IPS DF 19.7 (cell line): ENCODE measurements at places on chromosomes 12 and 14.
A peak's percentile ranks its signal among the peaks of the same experiment; 100 is the strongest.

- no peak for DNase-seq
These were observed 41.8 kb upstream of the SMUG1 start for GRCh38 chr12:54230555-54230954.

DNA sequence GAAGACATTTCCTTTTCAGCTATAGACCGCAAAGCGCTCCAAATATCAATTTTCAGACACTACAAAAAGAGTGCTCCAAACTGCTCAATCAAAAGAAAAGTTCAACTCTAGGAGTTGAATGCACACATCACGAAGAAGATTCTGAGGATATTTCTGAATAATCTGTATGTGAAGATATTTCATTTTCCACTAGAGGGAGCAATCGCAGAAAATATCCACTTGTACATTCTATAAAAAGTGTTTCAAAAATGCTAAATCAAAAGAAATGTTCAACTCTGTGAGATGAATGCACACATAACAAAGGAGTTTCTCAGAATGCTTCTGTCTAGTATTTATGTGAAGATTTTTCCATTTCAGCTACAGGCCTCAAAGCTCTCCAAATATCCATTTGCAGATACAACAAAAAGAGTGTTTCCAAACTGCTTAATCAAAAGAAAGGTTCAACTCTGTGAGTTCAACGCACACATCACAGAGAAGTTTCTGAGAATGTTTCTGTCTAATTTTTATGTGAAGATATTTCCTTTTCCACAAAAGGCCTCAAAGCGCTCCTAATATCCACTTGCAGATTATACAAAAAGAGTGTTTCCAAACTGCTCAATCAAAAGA, 643.8 kb upstream of the ALG10B start:
- no peak for DNase-seq

DNA sequence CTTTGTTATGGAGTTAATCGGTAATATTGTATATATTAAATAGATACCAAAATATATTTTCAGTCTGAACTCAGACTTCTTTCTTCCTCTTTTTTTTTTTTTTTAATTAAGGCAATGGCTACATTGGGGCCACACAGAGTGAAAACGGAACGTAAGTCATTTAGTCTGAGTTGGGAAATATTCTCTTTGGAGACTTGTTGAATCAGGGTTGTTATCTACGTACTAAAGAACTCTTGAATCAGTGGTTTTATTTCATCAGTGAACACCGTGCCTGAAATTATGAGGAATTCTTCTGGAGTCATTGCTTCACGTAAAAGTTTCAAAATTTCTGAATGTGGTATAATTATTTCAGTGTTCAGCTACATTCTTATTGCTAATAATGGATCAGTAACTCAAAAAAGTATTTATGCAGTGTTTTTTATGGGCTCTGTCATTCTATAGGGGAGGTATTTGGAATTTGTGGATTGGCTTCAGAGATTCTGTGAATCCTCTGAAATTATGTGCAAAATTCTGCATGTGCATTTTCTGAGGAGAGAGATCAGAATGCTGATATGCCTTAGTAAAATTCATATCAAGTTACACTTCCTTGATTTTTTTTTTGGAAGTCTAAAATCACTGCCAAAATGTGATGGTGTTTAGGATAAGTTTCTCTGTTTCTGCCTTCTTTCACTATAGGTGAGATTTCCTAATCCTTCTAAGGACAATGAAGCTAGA, 39.6 kb downstream of the BRMS1L start:
- DNase-seq, result no peak

- no peak for DNase-seq
These were observed 91.4 kb upstream of the CPM start for GRCh38 chr12:69024413-69024812.

DNA sequence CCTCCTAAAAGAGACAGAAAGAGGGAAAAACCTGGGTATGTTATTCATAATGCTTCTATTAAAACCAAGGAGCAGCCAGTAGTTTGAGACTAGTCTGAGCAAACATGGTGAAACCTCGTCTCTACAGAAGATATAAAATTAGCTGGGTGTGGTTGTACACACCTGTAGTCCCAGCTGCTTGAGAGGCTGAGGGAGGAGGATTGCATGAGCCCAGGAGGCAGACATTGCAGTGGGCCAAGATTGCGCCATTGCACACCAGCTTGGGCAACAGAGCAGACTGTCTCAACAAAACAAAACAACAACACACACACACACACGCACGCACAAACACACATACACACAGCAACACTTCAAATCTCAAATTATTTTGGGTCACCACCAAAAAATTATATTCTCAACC, 27.8 kb downstream of the HECTD4 start:
- DNase-seq, result no peak

DNA sequence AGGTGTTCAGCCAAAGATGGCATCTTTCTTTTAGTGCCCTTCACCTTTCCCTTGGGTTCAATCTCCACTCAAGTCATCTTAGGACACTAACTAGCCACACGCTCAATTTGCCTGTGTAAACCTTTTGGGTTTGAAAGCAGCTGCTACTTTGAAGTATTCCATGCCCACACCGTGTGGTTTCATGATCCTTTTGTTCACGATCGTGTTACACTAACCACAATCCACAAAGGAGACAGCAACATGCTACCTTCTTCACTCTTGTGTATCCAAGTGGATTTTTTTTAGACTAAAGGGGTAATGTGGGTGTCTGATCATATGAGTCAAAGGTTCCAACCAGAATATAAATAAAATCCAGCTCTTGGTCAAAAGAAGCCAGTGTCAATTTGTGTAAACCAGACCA, 122.7 kb upstream of the FAR2 start:
- no peak for DNase-seq

DNA sequence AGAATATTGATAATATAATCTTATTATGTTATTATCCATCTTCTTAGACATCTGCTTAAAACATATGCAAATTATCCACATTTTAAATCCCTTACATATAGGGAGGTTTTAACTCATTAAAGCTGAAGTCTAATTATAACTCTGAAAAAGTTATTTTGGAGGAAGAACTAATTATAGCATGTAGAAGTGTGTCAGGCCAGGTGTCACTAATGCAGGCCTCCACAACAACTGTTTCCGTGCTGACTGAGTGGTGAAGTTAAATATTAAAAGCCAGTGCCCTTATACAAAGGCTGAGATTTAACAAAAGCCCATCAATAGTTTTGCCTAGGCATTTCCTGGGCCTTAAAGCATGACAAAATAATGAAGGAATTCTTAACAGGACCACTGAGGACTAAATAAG, 157.4 kb downstream of the LRRK2 start:
- DNase-seq, result no peak

DNA sequence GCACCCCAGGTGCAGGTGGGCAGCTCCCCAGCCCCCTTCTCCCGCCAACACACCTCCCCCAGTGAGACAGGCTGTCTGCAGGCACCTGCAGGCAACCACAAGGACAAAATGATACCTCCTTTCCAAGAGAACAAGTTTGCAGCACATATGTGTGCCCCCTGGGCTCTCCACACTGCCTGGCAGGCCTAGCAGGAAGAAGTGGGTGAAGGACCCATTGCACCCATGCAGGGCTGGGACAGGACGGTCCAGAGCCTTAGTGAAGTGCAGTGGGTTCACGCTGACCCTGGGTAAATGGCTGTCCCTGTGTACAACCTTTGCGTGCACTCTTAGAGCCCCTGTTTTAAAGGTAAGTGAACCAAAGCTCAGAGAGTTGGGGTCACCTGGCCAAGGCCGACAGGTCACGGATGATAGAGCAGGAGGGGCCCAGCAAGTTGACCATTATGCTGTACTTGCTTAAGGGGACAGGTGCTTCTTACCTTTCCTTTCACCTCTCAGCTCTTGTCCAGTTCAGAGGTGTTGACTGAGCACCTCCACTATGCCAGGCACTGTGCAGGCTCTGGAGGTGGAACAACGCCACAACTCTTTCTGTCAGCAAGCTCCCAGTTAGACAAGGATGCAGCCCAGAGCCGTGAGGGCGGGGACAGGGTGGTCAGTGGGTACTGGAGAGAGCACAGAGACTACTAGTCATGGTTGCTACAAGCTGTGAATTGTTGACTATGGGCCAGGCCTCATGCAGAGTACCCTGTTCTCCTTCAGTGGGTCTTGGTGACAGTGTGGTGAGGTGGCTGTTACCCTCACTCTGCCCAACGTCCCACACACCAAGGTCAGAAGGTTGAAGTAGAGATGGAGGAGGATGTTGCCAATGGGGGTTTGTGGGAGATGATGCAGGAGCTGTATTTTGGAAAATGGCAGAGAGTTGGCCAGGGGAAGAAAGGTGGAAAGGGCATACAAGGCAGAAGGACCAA, 125.9 kb downstream of the PAPOLA start:
- DNase-seq, result no peak

DNA sequence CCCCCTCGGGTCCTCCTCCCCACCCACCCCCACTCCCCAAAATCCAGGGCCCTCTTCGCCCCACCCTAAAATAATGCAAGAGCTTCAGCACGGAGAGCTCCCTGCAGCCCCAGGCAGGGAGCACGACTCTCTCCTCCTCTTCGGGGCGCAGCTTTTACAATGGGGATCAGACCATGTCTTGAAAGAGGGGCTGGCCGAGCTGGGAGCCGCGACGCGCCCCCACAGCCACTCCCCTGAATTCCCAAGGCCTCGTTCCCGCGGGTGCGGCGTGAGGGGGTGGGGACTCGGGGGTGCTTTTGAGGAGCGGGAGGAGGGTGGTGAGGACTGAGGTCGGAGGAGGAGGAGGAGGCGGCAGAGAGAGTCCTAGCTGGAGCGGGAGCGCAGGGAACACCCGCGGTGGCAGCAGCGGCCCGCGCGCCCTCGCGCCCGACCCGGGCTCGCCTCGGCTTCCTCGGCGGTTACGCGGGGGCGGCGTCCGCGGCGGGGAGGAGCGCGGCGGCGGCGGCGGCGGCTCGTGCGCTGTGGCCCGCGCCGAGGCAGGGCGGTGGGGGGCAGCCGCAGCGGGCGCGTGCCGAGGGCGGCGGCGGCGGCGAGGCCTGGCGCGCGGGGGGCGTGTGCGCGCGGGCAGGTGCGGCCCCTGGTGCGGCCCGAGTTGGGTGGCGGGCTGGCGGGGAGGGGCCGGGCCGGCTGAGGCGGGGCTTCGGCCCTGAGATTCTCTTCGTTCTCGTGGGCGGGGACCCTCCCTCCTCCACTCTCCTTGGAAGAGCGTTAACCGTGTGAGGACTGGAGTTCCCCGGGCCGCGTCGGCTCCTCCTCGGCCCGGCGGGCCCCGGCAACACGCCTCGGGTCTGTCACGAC, at the start of gene ANKS1B:
ANKS1B (minus strand) TSS at position 666 of the 858 bp plus-strand sequence. CDS start 699 bp downstream, outside the sequence.
- no peak for DNase-seq

DNA sequence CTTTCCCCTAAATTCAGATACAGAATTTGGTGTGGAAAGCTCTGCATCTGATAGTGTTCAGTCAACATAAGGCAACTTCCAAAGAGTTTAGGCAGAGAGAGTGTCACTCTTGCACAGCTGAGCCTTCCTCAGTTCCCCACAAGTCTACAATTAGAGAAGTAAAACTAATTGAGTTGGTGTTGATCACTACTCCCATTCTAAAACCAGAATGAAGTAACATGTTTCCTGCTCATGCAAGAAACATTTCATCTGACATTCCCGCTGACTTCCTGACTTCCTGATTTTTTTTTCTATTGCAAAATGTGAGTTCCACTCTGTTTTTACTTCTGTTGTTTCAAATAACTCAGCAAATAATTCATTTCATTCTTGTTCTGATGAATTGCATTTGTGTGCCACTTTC, 271.0 kb downstream of the ALG10B start:
- DNase-seq, result no peak

- no peak for DNase-seq
These were observed 230.5 kb downstream of the SLC25A21 start for GRCh38 chr14:36941783-36942521.

DNA sequence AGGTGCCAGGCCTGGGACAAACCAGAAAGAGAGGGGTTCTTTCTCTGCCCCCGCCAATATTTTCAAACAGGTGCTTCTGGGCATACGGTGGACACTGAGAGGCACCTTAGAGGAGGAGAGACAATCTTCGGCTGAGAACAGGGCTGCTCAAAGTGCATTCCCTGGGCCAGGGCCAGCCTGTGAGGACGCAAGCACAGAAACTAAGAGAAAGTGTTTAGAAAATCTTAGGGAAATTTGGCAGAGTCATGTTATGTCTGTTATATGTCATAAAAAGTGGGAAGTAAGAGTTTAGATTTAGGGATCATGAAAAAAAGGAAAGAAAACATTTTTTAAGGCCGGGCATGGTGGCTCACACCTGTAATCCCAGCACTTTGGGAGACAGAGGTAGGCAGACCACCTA, 83.7 kb downstream of the VWF start:
- no peak for DNase-seq

DNA sequence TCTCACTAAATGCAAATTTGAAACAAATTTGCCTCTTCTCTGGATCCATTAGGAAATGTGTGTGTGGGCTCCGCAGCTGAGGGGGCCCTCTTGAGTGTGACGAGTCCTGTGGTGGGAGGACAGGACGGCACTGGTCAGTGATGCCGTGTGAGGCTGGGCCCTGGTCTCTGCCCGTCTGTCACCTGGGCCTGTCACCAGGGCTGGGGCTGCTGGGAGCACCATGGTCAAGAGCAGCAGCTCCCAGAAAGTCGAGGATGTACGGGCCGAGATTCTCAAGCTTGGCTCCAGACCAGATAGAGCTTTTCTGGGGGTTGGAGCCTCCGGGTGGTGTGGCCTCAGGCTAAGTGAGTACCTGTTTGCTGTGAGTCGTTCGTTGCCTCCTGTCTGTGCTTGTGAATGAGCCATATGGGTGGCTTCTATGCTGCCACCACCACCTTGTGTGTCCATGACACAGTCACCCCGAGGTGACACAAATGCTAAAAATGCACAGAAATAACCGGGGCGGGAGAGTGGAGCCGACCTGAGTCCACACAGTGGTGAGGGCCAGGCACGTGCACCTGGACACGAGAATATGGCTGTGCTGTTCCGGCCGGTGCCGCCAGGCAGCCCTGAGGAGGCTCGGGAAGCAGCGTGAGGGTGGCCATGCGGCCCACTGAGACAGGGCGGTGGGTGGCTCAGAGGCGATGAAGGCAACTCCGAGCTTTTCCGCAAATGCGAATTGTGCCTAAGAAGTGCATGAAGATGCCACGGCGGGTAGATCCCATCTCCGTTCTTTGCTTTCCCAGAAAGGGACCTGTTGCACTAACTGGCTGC, 8.7 kb downstream of the PGAM5 start:
- no peak for DNase-seq

DNA sequence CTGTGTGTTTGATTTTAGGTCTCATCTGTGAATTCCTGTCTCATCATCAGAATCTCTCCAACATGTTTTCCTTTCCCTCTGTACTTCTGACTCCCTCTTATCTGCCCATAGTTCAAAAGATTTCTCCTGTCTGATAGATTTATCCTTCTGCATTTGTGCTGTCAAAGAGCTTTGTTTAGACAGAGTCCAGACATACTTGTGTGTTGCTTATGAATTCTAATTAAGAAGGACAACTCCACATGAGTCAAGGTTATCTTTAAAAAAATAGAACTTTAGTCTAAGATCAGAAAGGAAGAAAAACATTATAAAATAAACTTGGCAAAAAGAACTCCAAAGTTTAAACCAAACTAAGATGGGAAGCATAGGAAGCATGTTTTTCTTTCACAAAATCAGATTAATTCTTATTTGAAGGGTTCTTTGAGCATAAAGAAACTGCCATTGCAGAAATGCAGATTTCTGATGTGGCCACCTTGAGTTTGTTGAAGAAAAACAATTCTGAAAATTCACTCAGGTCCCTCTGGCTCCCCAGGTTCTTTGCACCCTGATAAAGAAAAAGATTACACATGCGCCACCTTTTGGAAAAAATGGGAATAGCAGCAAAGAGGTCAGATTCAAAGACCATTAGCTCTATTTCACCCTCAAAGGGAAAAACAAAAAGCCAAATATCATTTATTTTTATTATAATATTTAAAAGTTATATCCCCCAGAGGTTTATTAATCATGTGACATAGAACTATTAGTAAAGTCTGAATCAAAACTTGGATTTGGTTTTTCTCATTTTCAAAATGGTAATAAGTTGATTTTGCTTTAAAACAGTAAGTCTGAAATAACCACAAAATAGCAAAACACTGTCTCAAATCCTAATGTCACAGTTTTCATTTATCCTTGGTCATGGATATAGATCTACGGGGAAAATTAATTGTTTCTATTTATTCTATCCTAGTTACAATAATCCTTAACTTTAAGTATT, 143.7 kb upstream of the DCN start:
- peak; percentile 5 for DNase-seq
